Endodermal cell (in vitro differentiated cells): ENCODE measurements at places on chromosomes 13 and 19.

- no peak overlapping the region for H3K27ac ChIP-seq
- DNase-seq = no peak
- no peak overlapping the region for H3K4me3 ChIP-seq
- no peaks in the 10 kb centered on the region for H3K36me3 ChIP-seq
- H3K4me1 ChIP-seq = no peaks in the 10 kb centered on the region
Measured at GRCh38 chr19:28305513-28305912, 907.4 kb downstream of the UQCRFS1 start.

GRCh38 chr19:31511098-31511497 lies 161.9 kb upstream of the TSHZ3 start:
- no peak overlapping the region for H3K27ac ChIP-seq
- H3K36me3 ChIP-seq = no peaks in the 10 kb centered on the region
- H3K27me3 ChIP-seq = no peaks in the 10 kb centered on the region
- no peaks in the 10 kb centered on the region for H3K4me1 ChIP-seq
- no peak for DNase-seq

DNA sequence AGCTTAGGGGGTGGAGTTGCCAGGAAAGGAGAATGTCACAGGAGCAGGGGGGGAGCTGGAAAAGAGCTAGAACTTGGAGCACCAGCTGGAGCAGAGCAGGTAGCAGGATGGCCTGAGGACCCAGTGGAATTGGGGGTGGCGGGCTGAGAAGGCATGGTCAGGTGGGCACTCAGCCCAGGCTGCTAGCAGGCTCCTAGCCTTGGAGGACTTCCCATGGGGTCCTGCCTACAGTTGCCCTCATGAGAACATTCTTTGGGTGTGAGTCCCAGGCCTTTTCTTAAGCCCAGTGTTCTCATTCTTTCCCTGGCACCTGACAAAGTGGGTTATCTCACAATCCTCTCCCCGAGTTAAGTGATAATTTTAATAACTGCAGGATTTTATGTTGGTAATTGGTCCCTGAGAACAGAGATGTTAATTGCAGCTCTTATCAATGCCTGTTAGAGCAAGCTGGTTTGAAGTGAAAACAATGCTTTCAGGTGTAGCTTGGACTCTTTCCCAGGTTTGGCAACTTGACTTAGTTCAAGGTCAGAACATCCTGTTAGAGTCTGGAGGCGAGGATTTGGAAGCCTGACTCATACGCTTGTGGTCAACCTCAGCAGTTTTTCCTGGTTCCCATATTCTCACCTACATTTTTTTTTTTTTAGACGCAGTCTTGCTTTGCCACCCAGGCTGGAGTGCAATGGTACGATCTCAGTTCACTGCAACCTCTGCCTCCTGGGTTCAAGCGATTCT lies 18.1 kb upstream of the OLFM4 start:
- H3K4me1 ChIP-seq = no peaks in the 10 kb centered on the region
- DNase-seq = no peak
- no peaks in the 10 kb centered on the region for H3K27me3 ChIP-seq
- H3K27ac ChIP-seq = no peak overlapping the region
- H3K36me3 ChIP-seq = no peaks in the 10 kb centered on the region

GRCh38 chr13:27141746-27142145 lies 29.9 kb downstream of the USP12 start:
- H3K27ac ChIP-seq = no peak overlapping the region
- no peak for DNase-seq
- H3K4me3 ChIP-seq = peak overlapping the region; percentile 43
- H3K4me1 ChIP-seq = peaks cover 13% of the 10 kb centered on the region
- H3K27me3 ChIP-seq = no peaks in the 10 kb centered on the region

GRCh38 chr19:12350185-12350889 lies 15.1 kb downstream of the ZNF442 start:
- no peaks in the 10 kb centered on the region for H3K27me3 ChIP-seq
- H3K36me3 ChIP-seq = peaks cover 29% of the 10 kb centered on the region
- no peak for DNase-seq
